ENCODE measurements at places on chromosomes 6 and 20. TPM values are rescaled to one million over a fixed set of nuclear protein-coding genes. Genes with fewer than 3 reads are reported as not detected.

Gene MYCT1
- total RNA-seq: not detected

Gene FAM184A
- total RNA-seq: 0.17 TPM

Gene BPIFB1
- total RNA-seq: not detected

Gene ZSWIM1
- 9.4 TPM for total RNA-seq

Gene CTNNBL1
- total RNA-seq: 26.1 TPM

Gene SERINC1
- 79.9 TPM for total RNA-seq

Gene RAET1E
- not detected for total RNA-seq

Gene SLC22A2
- not detected for total RNA-seq

Gene C20orf144
- total RNA-seq: 0.84 TPM

Gene FAM83B
- 0.15 TPM for total RNA-seq

Gene HTR1E
- not detected for total RNA-seq

Gene SOBP
- total RNA-seq: 1.8 TPM

Gene STX11
- 1.2 TPM for total RNA-seq

Gene GSTA3
- not detected for total RNA-seq

Gene LGSN
- not detected for total RNA-seq

Gene C6orf118
- total RNA-seq: not detected

Gene HLA-DQB2
- total RNA-seq: not detected

Gene NR2E1
- not detected for total RNA-seq

Gene CNR1
- 0.45 TPM for total RNA-seq

Gene BACH2
- 2.0 TPM for total RNA-seq

Gene NMBR
- total RNA-seq: 0.15 TPM

Gene SLC2A4RG
- total RNA-seq: 91.0 TPM

Gene SIM1
- total RNA-seq: not detected

Gene GPRC6A
- not detected for total RNA-seq

Gene LY86
- total RNA-seq: not detected

Gene FHL5
- not detected for total RNA-seq

Gene CPXM1
- 5.6 TPM for total RNA-seq

Gene TXLNB
- 0.15 TPM for total RNA-seq

Gene UNC93A
- total RNA-seq: not detected

Gene DDO
- total RNA-seq: 0.74 TPM

Gene GATA5
- not detected for total RNA-seq

Gene TRIM15
- total RNA-seq: not detected

Gene COL21A1
- total RNA-seq: 0.34 TPM

Gene KCNG1
- 51.0 TPM for total RNA-seq

Gene FAM217A
- not detected for total RNA-seq

Gene CDH4
- 10.8 TPM for total RNA-seq

Gene SRPK1
- 70.2 TPM for total RNA-seq

Gene KLHDC3
- total RNA-seq: 84.1 TPM

Gene TBX18
- 9.4 TPM for total RNA-seq

Gene GMPR
- total RNA-seq: 1.7 TPM

Gene C6orf15
- total RNA-seq: not detected

Gene TBC1D20
- total RNA-seq: 21.0 TPM

Gene ANGPT4
- total RNA-seq: under 0.01 TPM

Gene JPH2
- total RNA-seq: under 0.01 TPM

Gene CGA
- not detected for total RNA-seq

Gene PPIL6
- total RNA-seq: 2.4 TPM

Gene GPSM3
- 11.3 TPM for total RNA-seq

Gene DEFB121
- total RNA-seq: not detected

Gene PPP1R14C
- total RNA-seq: not detected

Gene AKAP7
- total RNA-seq: 5.8 TPM

Gene SERPINB6
- total RNA-seq: 136 TPM

Gene ANKRD66
- not detected for total RNA-seq

Gene C20orf202
- total RNA-seq: not detected

Measured in bronchus fibroblast of lung (primary cell).